ENCODE measurements at places on chromosomes 7 and 10.

DNA sequence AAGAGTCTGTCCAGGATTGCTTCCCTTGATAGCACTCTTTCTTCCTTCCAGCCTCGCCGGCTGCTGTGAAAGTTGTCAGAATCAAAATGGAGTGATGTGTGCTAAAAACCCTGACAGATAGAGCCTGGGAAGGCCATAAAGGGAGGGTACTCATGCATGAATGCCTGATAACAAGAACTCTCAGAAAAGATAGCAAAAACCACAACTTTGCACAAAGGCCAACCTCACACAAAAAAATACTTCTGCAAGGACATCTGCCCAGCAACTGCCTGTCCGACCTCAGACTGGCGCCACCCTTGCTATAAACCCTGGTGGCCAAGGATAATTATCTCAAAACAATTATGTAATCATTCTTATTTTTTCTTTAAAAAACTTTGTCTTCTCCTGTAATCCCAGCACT is 133.2 kb upstream of the SVIL start:
- no peak for DNase-seq

GRCh38 chr7:95491201-95491600 is 5.5 kb downstream of the ASB4 start:
- DNase-seq, result no peak

DNA sequence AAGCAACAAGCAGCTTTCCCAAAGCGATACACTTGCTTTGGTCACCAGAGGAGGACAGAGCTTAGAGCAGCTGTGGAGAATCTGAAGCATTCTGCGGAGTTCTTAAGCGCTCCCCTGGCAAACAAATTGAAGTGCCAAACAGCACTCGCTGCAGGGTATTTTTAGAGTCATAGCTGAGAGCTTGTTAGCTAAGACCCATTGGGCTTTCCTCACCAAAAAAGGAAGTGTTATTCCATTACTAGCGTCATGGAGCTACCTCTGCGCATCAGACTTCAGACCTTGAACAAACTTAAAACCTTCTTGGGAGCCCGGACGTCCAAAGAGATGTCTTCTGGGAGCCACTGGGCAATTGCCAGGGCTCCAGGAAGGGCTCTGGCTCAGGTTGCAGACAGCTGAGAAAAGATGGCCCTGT is 23.2 kb upstream of the BMPR1A start:
- no peak for DNase-seq

- peak; percentile 44 for DNase-seq
These were observed 338.0 kb upstream of the MKI67 start for GRCh38 chr10:128463991-128464760.

DNA sequence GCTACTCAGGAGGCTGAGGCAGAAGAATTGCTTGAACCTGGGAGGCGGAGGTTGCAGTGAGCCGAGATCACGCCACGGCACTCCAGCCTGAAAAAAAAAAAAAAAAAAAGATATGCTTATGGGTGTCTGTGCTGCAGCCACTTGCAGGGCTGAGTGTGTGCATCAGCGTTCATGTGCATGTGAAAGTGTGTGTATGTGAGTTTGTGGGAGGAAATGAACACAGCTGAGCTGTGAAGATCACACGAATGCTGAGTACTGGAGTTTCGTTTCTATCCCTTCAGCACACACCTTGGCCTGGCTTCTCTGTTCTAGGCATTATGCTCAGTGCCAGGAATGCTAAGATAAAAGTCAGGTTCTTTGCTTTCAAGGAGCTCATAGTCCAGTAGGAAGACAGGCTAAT is 12.0 kb upstream of the SVOPL start:
- DNase-seq, result no peak

DNA sequence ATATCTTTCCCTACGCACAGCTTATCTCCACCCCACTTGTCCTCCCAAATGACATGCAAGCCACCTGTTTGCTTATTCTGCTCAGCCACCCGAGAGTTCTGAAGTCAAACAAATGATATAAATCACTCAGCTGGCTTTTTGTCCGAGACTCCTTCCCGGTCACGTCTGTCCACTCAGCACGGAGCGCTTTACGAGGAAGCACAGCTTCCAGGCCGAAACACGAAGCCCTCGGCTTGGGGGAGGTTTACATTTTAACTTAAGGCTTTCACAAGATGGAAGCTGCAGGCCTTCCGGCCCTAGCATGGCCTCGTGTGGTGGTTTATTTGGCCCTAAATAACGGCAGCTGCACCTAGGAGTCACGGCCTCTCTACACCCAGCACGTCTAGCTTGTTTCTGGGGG is 60.1 kb upstream of the GNA12 start:
- no peak for DNase-seq

GRCh38 chr7:12728192-12728538 is 40.7 kb downstream of the ARL4A start:
- DNase-seq, result peak; percentile 95

- no peak for DNase-seq
These were observed 16.8 kb downstream of the AKR1B15 start for GRCh38 chr7:134565643-134566136.

DNA sequence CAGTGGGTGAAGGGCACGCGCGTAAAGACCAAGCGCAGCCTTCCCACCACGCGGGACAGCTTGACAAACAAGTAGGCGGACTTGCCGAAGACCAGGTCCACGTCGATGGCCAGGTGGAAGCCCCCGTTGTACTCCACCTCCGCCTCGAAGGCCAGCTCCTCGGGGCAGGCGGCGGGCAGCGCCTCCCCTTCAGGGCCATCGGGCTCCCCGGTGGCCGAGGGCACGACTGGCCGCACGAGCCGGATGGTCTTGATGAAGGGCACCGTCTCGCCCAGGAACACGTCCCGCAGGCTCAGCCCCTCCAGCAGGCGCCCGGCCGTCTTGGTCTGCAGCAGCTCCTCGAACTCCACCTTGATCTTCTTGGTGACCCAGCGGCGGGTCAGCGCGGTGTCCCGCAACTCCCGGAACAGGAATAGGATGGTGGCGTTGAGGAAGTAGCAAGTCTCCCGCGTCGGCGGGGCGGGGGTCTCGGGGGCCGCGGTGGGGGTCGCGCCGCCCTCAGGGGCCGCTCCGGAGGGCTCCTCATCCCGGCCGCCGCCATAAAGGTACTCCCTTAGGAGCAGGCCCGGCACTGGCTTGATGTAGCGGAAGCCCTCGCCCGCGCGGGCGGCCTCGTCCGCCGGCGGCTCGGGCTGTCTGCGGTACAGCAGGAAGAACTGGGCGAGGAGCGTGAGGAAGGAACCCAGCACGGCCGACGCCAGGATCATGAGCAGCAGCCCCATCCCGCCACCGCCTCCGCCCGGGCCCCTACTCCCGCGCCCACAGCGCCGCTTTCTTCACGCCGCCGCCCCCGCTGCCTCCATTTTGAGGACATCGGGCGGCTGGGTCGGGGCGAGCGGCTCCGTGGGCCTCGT is 507 bp downstream of the PDZD8 start:
- peak; percentile 46 for DNase-seq

DNA sequence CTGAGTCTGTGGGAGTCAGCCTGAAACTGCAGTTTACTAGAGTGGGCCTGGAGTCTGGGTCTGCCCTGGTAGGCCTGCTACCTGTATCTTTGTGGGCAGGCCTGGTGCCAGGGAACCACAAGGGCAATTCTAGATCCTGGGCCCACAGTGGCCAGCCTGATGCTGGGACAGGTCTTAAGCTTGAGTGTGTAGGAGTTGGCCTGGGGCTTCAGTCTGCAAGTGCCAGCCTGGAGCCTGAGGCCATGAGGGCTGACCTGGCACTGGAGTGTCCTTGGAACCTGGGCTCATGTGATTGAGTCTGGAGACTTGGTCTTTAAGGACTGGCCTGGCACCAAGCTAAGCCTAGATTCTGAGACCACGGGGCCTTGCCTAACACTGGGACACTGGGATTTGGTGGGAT is 245.7 kb upstream of the TEX47 start:
- DNase-seq, result no peak

- DNase-seq, result no peak
These were observed 610.7 kb downstream of the DNAJB6 start for GRCh38 chr7:157947504-157947903.

DNA sequence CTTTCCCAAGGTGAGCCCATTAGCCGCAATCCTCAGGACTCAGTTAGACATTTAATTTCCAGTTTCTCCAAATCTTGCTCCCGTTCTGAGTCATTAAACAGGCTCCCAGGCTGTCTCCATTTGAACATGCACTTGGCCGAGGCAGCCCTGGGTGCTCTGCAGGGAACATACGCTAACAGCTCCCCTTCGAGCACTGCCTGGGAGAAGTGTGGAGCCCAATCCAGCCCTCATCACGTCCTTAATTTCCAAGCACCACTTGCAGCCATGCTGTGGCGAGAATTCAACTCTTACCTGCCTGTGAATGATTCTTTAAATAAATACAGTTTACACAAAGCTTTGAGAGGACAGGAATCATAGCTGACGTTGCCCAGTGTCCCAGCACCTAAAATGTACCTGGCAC is 218.2 kb downstream of the CCSER2 start:
- DNase-seq, result no peak

DNA sequence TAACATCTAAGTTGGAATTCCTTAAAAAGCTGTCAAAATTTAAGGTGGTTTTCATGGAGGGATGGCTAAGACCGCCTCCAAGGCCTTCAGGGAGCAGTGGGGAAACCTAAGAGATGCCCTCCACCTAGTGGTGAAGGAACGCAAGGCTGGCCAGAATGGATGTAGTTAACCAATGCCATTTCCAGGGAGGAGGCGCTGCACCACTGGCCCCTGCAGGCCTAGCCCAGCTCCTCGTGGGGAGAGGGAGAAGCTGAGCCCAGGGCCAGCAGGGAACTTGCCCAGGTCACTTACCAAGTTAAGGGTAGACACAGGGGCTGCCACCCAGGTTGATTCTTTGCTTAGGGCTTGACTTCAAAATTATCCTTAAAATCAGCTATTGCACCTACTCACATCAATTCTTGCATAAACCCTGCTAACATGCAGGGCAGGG is 32.0 kb downstream of the FIGNL1 start:
- DNase-seq, result peak; percentile 77
